Spleen (tissue), 13 donors: ENCODE measurements at places on chromosomes 2 and 18.
A peak's percentile ranks its signal among the peaks of the same experiment; 100 is the strongest.

DNA sequence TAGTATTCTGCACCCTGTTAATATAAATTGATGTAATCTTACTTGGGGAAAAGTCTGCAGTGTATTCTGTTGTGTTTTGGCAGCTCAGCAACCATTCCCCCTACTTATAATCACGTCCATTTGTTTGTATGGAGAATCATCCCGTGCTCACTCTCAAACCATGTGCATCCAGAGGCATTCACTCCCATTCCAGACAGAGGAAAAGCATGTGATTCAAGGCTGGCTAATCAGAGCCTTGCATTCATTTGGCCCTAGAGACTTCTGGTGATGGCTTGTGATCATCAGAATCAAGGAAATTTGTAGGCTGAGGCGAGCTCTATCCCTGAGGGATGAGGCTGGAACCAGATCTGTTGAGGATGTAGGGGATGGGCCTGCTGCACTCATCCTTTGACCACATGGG is 5.1 kb upstream of the WIPF1 start:
- no peak for DNase-seq

- no peak for DNase-seq
Observed at GRCh38 chr2:207506426-207506825, 23.3 kb upstream of the CREB1 start.

DNA sequence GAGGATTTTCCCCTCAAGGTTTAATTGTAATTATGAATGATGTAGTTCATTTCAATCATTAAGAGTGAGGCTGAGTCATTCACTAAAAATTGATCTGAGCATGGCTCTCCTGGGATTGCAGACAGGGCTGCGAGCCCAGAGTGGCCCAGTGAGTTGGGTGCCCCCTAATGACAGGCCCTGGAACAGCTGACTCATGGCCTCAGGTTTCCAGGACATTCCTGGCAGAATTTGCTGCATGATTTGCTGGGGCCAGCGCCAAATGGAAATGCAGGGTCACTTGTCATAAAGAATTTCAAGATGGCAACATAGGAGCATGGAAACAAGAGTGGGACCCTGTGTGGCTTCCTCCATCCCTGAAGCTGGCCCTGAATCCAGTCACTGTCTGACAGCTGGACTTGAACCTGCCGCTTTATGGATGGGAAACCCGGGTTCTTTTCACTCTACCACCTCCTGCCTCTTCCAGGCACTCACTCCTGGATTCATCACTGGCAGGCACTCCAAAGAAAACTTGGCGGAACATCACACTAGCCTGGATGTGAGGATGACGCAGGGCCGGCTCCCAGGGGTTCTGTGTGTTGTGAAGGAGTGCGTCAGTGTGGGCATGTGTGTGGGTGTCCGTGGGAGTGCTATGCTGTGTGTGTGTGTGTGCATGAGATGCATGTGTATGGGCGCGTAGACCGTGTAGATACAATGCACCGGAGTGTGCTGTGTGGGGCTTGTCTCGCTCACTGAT is 15.2 kb downstream of the OTOF start:
- peak; percentile 56 for DNase-seq

GRCh38 chr2:149129433-149129832 is 90.9 kb downstream of the LYPD6B start:
- no peak for DNase-seq
